ENCODE measurements at places on chromosomes 11 and 22.

GRCh38 chr11:64874308-64875240 lies 3.8 kb downstream of the EHD1 start:
- DNase-seq: no peak

DNA sequence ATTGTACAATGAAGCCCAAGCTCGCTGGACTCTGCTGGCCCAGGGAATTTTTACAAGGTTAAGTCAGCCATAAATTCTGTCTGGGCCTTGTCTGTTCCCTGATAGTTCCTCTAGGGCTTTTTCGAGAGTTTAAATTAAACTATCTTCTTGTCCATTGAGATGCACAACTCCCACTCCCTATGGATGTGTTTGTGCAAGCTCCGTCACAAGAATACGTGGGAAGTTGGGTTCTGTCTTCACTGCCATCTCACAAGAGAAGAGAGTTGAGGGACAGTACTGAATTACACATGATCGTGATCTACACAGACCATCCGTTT lies 153.6 kb upstream of the TTC12 start:
- no peak for DNase-seq

GRCh38 chr11:104690241-104690640 lies 208.0 kb downstream of the CASP12 start:
- DNase-seq: no peak

DNA sequence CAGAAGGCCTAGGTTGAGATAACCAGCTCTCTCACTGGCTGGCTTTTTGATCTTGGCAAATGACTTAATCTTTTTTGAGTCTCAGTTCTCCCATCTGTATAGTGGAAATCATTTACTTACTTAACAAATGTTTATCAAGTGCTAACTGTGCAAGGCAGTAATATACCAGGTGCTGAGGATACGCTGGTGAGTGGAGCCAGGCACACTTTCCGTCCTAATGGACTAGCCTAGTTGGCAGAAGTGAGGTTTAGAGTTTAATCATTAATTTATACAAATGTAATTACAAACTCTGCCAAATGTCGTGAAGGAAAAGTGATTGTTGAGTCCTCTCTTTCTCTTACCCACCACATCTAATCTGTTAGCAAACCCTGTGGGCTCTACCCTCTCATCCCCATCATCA lies 33.3 kb downstream of the EXT2 start:
- no peak for DNase-seq

DNA sequence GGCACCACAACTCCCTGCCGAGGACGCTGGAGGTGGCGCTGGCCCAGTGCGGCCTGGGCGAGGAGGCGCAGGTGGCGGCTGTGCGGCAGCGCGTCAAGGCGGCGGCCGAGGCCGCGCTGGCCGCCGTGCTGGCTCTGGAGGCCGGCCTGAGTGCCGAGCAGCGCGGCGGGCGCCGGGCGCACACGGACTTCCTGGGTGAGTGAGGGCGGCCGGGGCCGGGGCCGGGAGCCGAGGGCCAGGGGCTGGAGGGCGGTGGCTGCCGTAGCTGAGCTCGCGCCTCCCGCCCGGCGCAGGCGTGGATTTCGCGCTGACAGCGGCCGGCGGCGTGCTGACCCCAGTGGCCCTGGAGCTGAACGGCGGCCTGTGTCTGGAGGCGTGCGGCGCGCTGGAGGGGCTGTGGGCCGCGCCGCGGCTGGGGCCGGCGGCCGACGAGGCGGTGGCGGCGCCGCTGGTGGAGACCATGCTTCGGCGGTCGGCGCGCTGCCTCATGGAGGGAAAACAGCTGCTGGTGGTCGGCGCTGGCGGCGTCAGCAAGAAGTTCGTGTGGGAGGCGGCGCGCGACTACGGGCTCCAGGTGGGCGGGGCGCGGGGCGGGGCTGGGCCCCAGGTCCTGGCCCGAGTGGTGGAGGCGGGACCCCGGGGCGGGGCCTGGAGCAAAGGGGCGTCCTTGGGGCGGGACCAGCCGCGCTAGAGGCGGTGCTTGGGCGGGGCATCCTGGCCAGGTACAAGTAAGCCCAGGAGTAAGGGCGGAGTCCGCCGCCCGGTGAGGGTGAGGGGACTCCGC lies 5.4 kb downstream of the CARNS1 start:
- peak; percentile 37 for DNase-seq

DNA sequence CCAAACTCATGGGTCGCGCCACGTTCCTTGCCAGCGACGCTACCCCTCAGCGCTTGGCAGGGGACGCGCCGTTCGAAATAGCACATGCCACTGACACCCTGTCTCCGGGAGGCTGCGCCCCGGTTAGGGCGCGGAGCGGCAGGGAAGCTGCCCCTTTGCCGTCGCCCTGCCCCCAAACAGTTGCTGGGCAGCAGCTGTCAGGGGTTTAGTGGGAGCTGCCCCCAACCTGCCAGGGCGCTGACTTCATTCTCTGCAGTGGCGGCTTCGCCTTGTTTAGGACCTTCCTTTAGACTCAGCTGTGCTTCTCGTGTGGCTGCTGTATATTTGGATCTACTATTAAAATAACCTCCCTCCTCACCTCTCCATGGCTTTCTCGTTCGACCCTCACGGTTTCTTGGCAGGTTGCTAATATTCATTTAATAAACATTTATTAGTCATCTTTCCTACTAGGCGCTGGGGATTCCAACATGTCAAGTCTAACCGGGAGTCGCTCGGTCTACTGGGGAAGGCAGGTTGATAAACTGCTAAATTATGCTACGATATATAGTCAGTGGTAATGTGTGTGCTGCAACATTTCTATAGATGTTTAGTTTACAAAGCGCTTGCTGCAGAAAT lies 782 bp downstream of the TMEM109 start:
- DNase-seq: no peak

GRCh38 chr22:23183061-23183698 lies 2.9 kb downstream of the BCR start:
- DNase-seq: no peak

DNA sequence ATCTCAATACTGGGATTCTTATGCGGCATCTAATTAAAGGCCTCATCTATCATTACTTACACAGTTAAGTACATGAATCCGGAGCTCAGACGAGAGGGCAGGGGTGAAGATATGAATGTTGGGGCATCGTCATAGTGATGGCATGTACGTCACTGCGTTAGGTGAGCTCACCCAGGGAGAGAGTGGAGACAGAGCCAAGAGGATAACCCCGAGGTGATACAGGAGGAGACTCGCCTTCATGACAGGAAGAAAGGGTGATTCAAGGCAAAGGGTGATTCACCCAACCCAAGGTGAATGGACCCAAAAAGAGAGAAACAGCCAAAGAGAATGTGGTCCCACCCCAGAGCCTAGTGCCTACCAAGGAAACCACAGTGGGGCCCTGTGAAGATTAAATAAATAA lies 132.9 kb upstream of the BLID start:
- DNase-seq: no peak

DNA sequence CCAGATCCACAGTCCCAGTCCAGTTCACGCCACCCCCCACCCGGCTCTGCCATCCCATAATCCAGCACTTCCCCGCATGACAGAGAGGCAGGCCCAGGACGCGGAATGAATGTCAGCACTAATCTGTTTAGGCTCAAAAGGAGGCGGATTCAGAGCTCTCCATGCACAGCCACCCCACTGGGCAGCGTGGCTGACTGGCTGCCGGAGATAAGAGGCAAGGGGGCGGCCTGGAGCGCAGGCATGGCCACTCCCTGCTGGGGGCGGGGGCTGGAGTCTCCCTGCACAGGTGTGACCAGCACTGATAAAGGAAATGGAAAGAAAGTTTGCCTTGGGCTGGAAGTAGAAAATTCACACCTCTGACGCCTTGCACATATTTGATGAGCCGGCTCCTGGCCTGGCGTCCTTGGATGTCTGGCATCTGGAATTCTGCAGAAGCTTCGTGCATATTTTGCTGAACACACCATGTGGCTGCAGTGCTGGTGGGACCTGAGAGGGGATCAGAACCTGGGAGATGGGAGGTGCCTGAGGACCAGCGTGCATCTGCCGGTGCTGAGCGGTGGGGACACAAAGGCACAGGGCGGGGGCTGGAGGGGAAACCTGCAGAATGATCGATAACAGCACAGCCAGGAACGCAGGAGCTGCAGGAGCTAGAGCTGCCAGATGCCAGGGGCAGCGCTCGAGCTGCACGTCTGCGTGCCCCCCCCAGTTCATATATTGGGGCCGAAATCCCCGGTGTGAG lies 344.4 kb downstream of the CTTN start:
- no peak for DNase-seq

GRCh38 chr22:38696606-38697424 lies 3.9 kb downstream of the JOSD1 start:
- no peak for DNase-seq

DNA sequence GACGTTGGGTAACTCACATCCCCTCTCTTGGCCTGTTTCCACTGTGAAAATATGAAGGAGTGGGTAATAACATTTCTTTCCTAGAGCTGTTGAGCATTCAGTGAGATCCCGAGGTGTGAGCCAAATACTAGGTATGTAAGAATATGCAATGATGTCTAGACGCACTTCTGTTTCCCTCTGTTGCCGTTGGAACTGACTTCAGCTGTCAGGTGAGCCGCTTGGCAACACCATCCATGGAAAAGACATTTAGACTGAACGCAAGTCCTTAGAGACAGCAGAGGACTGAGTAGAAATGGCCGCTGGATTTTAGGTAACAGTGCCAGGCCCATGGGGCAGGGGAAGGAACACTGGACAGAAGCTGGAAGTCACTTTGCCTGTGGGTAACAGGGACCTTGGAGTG lies 29.5 kb upstream of the SHANK2 start:
- DNase-seq: no peak

- DNase-seq: no peak
Observed at GRCh38 chr11:82303671-82304070, 430.0 kb downstream of the FAM181B start.

DNA sequence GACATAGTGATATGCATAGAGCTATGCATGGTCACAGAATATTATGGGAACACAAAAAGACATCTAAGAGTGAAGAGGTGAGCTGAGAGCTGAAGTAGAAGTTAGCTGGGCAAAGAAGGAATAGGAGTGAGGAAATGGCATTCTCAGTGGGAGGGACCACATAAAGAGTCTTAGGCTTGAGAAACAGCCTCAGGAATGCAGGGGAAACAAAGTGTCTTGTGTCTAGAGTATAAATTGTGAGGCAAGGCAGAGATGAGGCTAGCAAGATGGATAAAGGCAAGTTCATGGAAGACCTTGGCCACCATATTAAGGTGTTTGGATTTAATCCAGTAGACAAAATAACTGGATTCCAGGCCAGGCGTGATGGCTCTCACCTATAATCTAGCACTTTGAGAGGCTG lies 40.6 kb upstream of the CRTAM start:
- no peak for DNase-seq

Data from SK-N-MC (cell line).